ENCODE measurements at places on chromosomes 1 and 21.

DNA sequence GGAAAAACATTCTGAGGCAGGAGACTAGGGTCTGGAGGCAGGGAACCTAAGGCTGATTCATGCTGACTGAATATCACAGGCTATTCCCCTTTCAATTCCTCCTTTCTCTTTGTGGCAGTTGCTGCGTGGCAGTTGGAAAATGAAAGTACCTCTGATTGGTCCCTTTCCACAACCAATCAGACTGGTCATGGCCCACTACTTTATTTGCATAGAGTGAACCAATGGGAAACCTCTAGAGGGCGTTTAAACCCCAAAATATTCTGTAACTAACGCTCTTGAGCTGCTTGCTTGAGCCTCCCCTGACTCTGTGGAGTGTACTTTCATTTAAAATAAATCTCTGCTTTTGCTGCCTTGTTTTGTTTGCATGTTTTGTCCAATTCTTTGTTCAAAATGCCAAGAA lies 27.7 kb upstream of the VN1R5 start:
- DNase-seq: no peak

DNA sequence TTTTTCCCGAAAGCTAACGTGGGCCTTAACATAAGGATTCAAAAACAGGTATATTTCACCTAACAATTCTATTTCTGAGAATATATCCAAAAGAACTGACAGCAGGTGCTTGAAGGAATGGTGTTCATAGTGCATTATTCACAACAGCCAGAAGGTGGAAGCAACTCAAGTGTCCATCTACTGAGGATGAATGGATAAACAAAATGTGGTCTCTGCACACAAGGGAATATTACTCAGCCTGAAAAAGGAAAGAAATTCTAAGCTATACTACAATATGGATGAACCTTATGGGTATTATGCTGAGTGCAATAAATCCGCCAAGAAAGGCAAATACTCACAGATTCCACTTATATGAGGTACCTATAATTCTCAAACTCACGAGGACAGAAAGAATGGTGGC lies 6.1 kb upstream of the RIPPLY3 start:
- DNase-seq: no peak

GRCh38 chr1:47724432-47724999 lies 272.7 kb downstream of the TRABD2B start:
- DNase-seq: no peak

DNA sequence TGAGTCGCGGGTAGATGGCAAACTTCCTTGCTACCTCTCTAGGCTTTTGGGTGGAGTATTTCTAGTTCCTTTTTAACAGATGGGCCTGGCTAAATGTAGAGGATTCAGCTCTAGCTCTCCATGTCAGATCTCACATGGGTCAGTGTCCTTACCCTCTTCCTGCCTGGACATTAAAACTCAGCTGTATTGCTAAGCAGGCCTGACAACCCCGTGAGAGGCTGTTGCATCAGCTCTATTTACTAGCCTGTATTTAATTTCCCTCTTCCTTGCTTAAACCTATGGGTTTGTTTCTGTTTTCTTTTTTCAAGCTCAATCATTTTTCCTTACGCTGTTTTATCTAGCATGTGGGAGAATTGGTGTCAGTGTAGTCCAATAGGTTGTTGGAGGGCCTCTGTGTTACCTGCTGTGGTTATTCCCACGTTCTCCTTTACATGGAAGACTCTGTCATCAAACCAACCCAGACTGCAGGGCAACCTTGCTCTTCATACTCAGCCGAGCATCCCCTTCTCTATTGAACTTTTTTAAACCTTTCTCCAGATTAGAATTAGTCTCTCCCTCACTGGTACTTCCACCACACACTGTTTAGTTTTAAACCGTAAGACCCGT lies 79.5 kb upstream of the BACH1 start:
- DNase-seq: no peak

- no peak for DNase-seq
These were observed 8.6 kb downstream of the RAP1A start for GRCh38 chr1:111628153-111628552.

- DNase-seq: no peak
These were observed 4.7 kb downstream of the TGFBR3 start for GRCh38 chr1:91881280-91881679.

- DNase-seq: peak; percentile 44
These were observed 34.3 kb upstream of the PPP1R15B start for GRCh38 chr1:204445860-204446412.

DNA sequence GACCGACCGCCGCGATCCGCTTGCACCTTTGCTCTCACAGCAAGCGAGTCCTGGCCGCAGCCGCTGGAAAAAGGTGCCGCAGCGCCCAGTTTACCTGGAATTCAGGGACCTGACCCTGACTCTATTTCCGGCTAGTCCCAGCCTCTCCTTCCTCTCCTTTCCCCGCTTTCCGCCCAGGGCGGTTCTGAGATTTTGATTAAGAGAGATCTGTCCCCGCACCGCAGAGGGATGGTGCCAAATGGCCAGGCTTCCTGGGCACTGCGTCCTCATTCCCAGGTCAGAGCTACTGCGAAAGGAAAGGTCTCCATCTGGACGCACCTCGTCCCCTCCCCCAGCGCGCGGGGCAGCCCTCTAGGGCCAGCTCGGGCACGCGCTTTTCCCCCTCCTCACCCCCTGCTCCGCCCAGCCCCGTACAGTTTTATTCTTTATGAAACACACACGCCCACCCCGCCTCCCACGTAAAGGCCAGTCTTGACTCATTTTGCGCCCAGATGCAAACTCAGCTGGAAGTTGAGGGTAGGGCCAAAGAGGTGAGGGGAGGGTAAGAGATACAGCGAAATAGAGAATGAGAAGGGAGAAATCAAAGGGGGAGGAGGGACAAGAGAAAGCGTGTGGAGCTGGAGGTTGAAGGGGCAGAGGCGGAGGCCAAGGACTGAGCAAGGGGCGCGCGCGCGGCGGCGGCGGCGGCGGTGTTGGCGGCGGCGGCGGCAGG lies 411.8 kb upstream of the ESRRG start:
- no peak for DNase-seq

DNA sequence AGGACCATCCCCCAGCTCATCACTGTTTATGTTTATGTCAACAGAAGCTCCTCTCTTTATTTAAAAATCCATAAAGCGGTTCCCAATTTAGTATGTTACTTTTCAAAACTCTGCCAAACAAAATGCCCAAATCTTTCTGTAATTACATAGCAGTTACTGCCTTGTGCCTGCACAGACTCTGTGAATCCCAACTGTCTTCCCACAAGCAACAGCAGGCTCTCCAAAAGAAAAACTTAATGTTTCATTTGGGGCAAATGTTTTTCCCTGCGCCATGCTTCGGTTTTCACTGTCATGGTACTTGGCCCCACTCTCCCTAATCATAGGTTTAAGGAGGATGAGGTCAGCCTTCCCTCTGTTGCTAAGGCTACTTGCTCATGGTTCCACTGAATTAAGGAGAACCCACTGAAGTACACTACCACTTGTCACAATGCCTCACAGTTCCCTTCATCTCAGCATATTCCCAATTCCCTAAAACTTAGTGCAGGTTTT lies 4.6 kb downstream of the COLGALT2 start:
- DNase-seq: no peak

DNA sequence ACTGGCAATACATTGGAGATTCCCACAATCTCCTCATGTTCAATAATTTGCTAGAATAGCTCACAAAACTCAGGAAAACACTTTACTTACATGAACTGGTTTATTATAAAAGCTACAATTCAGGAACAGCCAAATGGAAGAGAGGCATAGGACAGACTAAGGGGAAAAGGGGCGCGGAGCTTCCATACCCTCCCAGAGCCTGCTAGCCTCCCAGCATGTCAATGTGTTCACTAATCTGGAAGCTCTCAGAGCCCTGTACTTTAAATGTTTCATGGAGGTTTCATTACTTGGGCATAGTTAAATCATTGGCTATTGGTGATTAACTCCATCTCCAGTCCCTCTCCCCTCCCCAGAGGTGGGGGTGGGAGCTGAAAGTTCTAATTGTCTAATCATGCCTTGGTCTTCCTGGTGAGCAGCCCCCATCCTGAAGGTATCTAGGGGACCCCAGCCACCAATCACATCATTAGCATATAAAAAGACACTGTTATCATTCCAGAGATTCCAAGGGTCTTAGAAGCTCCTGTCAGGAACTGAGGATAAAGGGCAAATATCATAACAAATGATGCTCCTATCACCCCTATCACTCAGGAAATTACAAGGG lies 10.9 kb upstream of the DMRTB1 start:
- no peak for DNase-seq
